ENCODE measurements at places on chromosomes 4 and X.

DNA sequence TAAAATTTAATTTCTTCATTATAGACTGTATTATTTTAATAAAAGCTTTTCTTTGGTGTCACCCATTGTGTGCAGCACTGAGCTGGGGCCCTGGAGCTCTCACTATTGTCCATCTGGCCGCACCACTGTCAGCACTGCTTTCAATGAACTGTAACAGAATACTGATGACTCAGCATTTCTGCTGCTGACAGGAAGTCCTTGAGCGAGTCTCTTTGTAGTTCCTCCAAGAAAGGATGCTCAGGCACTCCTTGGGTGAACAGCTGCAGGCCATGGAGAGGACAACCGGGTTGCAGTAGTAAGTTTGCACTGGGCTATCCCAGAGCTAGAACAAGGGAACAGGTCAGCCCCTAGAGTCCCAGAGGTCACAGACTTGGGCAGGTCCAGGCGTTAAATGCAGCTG lies 81.6 kb downstream of the SORBS2 start:
- DNase-seq: peak; percentile 54

GRCh38 chr4:128565565-128566186 lies 243.8 kb upstream of the JADE1 start:
- DNase-seq: peak; percentile 73

DNA sequence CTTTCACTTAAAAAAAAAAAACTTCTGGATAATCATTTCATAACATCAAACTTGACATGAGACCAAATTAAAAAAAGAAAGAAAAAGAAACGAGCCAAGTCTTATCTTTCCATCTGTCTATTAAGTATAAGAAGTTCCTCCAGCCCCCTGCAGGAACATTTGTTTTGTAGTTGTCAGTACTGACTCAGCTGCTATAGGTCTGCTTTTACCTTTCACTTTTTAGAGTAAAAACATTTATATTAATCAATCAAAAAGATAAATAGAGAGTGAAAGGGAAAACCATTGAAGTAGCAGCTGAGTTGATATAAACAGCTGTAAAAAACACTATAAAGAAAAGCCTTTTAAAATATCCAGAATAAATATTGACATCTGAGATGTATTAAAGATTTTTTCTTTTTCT lies 46.1 kb downstream of the CCDC158 start:
- no peak for DNase-seq

DNA sequence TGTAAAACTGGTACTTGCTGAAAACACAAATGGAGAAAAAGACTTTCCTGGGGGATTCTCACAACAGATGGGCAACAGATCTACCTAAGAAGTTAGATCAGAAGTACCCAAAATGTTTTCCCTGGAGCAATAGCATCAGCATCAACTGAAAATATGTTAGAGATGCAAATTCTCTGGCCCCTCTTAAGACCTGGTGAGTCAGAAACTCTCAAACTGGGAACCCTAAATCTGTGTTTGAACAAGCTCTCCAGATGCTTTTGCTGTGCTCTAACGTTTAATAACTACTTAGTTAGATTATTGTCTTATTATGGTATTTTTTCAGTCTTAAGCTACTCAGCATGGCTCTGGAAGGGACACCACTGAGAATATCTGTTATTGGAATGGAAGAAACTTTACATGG lies 55.2 kb upstream of the TRPC3 start:
- DNase-seq: no peak

DNA sequence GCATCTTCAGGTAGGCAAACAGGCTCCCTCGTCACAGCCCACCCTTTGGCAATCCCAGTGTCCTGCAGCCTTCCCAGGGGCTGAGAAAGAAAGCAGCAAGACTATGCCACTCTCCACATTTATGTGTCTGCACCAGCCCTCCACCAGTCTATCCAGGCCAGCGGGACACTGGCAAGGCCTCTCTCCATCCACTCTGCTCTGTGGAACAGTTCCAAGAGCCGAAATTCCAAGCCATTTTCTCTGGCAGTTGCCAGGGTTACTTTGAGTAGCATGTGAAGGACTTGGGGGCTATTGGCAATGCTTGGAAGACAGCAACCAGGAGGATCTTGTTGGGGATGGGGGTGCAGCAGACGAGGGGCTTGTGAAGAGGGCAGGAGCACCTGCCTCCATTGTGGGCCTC lies 52.1 kb downstream of the TSC22D3 start:
- DNase-seq: no peak

- no peak for DNase-seq
Observed at GRCh38 chr4:78119698-78120097, 62.6 kb downstream of the FRAS1 start.

GRCh38 chr4:170978990-170979389 lies 834.2 kb upstream of the GALNTL6 start:
- DNase-seq: no peak

DNA sequence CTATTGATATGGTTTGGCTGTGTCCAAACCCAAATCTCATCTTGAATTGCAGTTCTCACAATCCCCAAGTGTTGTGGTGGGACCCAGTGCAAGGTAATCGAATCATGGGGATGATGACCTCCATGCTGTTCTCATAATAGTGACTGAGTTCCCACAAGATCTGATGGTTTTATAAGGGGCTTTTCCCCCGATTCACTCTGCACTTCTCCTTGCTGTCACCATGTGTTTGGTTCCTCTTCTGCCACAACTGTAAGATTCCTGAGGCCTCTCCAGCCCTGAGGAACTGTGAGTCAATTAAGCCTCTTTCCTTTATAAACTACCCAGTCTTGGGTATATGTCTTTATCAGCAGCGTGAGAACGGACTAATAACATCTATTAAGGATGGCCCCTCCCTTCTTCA lies 68.8 kb downstream of the FBXW7 start:
- DNase-seq: peak; percentile 60

DNA sequence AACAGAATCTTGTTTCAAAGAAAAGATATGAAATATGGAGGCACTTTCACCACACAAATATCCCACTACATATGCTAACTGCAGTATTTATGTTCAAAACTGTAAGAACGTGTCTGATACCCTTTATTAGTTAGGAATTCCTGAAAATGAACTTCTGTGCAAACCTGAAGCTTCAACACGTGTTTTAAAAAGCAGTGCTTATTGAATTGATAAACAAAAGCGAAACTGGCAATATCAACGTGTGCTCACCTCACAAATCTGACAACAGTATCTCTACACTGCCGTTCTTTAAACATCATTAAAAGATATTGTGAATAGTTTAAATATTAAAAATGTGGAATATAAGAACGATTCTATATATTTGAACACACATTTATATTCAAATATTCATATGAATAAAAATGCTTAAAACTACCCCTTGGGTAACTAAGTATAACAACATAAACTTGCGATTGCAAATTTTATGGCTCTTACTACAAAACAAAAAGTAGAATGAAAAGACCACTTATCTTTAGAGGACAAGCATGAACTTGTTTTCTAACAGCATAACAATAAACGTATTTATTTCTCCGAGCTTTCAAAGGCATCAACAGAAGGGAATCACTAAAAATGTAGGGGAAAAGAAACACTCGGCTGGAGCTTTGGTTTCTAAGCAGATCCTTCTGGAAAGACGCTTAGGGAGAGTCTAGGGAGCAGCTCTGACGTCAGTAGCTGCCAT lies at the start of gene LRP2BP:
LRP2BP (minus strand) TSS at position 687 of the 718 bp plus-strand sequence. CDS start 17,738 bp downstream, outside the sequence.
- peak; percentile 58 for DNase-seq

DNA sequence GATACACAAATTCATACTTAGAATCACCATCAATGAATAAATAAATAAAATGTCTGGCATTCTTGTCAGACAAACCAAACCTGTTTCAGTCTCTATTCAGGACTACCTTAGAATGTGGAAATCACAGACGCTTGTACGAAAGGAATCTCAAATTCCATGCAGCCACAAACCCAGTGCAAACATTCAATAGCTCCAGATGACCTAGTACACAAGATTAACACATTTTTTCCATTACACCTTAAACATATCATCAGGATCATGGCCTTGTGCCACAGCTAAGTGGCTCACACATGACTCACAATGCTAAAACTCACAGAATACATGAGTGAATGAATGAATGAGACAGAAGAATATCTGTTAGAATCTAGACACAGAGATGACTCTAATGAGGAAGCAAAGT lies 134.2 kb downstream of the PWWP3B start:
- DNase-seq: no peak

GRCh38 chr4:61223385-61223784 lies 23.3 kb downstream of the ADGRL3 start:
- no peak for DNase-seq

DNA sequence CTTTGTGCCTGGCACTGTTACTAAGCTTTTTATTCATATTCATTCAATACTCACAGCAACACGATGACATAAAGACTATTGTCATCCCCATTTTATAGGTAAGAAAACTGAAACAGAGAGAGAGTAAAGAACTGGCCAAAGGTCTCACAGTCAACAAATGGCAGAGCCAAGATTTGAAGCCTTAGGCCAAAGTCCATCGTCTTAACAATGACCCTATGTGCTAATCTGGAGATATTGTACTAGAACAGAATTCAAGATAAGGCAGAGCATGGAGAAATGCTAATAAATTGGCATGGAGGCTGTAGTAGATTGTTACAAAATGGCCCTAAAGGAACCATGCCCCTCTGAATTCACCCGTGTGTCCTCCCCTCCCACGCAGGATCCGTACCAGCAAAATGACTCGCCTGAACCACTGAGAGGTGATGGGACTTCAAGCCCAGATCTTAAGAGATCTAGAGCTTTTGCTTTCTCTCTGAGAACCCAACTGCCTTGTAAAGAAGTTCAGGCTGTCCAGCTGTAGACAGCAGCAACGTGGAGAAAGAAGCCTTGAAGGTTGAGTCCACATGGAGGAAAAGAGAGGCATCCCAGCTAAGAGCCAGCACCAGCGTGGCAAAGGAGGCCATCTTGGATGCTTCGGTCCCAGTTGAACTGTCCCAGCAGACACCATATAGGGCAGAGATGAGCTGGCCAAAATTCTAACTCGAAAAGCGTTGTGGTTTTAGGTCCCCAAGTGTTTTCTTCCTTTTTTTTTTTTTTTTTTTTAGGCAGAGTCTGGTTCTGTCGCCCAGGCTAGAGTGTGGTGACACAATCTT lies 52.8 kb upstream of the RBM47 start:
- DNase-seq: no peak

DNA sequence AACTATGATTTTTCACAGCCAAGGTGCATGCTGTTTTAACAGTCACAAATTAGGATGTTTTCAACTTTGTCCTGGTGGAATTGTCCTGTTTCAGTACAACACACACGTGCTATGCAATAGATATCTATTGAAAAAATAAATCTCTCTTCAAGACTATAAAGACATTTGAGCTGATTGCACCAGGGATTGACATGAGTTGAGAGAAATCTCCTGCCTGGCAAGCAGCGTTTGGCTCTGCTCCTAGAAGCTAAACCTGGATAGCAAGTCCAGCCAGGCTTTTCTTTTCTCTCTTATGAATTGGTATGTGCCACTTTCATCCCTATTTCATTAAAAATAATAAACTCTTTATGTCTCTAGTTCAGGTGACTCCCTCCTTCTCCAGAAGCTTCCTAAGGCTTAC lies 16.6 kb upstream of the NPNT start:
- no peak for DNase-seq

GRCh38 chr4:47334652-47335051 lies 128.8 kb downstream of the COMMD8 start:
- DNase-seq: no peak

GRCh38 chr4:183182873-183183725 lies 84.0 kb downstream of the WWC2 start:
- DNase-seq: peak; percentile 86

DNA sequence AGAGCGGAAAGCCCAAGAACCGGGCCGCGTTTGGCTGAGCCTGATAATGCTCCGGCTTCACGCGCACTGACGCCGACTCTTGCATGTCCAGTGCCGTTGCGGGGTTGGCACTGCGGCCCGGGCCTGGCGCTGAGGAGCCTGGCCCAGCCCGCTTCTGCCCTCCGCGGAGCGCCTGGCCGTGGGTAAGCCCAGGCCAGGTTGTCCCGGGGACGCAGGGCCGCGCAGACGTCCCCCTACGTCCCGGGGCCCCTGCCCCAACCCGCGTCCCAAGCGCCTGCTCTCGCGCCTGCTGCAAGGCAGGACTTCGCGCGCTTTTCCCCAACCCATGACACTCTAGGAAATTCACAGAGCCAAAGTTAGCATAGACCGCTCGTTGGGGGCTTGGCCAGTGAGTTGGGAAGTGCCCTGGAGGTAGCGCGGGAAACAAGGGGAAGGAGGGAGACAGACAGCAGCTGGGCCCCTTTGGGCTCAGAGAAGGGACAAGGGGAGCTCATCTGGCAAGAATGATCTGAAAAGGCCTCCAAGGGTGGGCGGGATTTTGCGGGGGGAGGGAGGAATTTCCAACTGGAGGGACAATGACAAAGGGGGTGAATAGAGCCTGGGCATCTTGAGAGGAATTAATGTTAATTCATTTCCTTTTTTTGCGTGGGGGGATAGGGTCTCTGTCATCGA lies 665 bp upstream of the LRPAP1 start:
- DNase-seq: no peak

GRCh38 chrX:3940000-3940610 lies 226.7 kb upstream of the PRKX start:
- DNase-seq: peak; percentile 22

- peak; percentile 70 for DNase-seq
Observed at GRCh38 chrX:109281483-109282275, 200.2 kb downstream of the GUCY2F start.

GRCh38 chrX:120677004-120677652 lies 47.3 kb upstream of the C1GALT1C1 start:
- DNase-seq: no peak
